ENCODE measurements at places on chromosomes 11 and 22. TPM values are rescaled to one million over a fixed set of nuclear protein-coding genes. Genes with fewer than 3 reads are reported as not detected.

GRCh38 chr11:111945198-111945597, 8.1 kb downstream of the DIXDC1 start:
- no peak for DNase-seq

Gene PDE2A
- 28.1 TPM for total RNA-seq

- no peak for DNase-seq
Observed at GRCh38 chr11:35163702-35164496, 24.9 kb downstream of the CD44 start.

DNA sequence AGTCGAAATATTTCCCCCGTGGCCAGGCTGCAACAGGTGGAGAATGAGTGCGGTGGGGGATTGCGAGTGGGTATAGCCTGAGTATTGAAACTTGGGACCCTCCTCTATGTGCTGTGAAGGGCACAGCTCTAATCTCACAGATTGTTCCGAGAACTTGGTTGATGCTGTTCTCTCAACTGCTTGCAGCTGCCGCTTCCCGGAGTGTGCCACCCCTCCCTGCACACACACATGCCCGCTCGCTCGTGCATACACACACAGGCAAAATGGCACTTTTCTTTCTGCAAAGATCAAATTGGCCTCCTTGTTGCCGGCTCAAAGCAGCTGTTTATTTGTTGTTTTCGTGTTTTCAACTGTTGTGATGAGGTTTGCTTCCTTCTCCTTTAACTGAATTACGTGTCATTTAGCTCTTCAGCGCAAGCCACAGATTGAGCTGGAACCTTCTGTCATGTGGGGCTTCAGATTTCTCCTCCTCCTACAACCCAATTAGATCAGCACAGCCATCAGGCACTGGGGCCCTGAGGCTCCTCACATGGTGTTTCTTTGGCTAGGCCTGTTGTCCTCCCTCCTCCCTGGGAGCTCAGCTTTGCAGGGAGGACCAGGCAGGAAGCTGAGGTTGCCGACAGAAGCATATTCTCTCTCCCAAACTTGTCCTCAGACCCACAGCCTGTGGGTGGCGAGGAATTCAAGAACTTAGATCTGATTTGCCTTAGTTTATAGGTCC, 13.9 kb upstream of the B3GAT1 start:
- DNase-seq, result no peak

DNA sequence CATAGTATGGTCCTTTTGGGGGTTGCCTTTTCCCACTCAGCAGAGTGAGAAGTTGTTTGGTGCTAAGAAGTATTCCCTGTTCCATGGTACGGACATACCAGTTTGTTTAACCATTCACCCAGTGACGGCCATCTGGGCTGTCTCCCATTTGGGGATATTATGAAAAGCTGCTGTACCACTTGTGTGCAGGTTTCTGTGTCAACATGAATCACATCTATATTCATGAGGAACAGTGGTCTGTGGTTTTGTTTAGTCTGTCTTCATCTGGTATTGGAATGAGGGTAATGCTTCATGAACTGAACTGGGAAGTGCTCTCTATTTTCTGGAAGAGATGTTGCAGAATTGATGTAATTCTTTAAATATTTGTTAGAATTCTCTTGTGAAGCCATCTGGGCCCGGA, 89.5 kb downstream of the TRMU start:
- DNase-seq, result no peak

Gene CASP5
- total RNA-seq, result 4.0 TPM

GRCh38 chr22:18145676-18146388, 4.1 kb upstream of the USP18 start:
- no peak for DNase-seq

- no peak for DNase-seq
Observed at GRCh38 chr22:32052936-32053791, 10.1 kb downstream of the SLC5A1 start.

Gene LPXN
- 17.1 TPM for total RNA-seq

DNA sequence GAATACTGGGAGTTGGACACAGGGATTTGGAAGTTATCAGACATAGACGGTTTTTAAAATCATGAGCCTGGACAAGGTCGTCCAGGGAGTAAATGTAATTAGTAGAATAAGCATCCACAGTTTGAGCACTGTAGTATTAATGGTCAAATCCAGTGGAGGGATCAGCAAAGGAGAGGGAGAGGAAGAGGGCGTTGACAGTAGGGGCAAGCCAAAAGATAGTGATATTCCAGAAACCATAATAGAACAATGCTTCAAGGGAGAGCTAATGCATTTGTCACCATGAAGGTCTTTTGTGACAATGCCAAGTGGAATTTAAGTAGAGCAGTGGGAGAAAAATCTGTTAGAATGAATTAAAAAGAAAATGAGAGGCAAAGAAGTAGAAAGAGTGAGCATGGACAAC, 68.9 kb upstream of the SLC5A12 start:
- DNase-seq, result no peak

Gene CRYBA4
- not detected for total RNA-seq

Gene LRRC32
- 214 TPM for total RNA-seq

Measured in thoracic aorta (tissue), 2 donors.